NCI-H2029 treated with DMSO at 0.1 percent for 48 hours (cell line): ENCODE measurements at places on chromosomes 3 and 15.

GRCh38 chr3:100796556-100796955 lies 87.3 kb downstream of the TFG start:
- no peak for DNase-seq

- DNase-seq: no peak
Measured at GRCh38 chr3:103949693-103950092, 1417.0 kb upstream of the ALCAM start.

GRCh38 chr15:64599716-64600115 lies 139.3 kb downstream of the ZNF609 start:
- no peak for DNase-seq

DNA sequence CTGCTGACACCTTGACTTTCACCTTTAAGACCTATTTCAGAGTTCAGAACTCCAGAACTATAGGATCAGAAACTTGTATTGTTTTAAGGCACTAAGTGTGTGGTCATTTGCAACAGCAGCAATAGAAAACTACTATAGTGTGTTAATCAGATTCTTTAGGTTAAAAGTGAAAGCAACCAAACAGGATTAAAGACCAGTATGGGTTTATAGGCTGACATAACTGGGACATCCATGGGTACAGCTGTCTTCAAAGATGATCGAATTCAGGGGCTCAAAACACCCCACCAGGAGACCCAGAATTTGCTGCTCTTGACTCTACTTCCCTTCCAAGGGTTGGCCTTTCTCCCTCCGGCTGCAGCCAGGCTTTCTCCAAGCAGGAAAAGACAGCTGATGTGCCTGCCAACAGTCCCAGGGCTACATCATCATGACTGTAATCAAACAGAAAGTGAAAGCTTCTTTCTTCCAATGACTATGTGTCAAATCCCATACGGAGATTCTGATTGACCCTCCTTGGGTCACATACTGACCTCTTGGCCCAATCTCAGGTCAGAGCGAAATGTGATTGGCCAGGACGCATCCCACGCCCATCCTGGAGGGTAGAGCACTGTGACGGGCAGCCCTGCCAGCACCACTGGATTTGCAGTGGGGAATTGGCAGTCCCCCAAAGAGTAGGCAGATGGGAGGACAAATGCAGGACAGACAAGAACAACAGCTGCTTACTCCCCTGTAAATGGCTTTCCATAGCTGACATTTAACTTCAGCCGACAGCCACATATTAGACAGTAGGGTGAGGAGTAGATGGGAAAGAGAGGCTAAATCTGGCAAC lies 51.4 kb upstream of the RNF7 start:
- DNase-seq: peak; percentile 70

DNA sequence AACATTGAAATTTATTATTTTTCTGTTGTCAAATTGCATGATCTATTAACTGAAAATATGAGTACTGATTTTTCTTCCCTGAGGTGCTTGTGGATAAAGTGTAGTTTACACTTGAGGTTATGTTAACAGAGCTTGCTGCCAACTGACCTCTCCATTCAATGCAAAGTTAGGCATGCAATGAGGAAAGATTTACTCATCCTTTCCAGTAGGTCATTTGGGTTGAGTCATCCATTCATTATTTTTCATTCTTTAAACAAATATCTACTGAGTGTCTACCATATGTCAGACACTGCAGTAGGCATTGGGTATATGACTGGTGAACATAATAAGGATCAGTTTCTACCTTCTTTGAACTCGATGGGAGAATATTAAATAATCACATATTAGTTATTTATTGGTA lies 604.1 kb downstream of the EDEM1 start:
- DNase-seq: no peak

DNA sequence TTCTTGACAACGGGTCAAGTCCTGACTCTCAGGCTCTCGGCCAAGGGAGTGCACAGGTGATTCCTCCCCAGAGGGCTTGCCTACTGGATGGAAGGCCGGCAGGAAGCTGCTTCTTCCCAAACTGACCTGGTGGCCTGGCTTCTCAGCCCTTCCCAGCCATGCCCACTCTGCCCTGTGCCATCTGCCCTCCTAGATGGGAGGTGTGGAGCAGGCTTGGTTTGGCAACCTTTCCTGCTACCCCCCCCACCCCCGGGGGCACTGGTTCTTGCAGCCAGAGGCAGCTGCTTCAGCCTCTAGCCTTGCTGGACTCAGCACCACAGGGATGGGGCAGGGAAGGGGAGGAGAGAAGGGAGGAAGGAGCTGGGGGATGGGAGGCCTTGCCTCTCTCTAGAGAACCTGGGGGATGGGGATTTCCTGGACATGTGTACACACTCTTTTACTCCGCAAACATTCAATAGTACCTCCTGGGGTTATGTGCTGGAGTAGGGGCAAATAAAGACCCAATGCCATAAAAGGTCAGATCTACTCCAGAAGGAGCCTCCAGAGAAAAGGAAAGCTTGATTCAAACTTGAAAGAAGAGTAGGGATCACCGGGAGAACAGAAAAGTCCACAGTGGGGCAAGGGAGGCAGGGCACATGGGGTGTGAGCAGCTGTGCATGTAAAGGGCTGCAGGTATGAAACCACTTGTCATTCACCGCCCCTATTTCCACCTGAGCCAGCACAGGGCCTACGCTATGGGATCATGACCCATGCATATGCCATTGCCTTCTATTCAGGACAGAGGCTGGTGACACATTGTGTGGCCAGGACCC lies 4.2 kb upstream of the DAPK2 start:
- DNase-seq: peak; percentile 50
